ENCODE measurements at places on chromosomes 11 and 22.

DNA sequence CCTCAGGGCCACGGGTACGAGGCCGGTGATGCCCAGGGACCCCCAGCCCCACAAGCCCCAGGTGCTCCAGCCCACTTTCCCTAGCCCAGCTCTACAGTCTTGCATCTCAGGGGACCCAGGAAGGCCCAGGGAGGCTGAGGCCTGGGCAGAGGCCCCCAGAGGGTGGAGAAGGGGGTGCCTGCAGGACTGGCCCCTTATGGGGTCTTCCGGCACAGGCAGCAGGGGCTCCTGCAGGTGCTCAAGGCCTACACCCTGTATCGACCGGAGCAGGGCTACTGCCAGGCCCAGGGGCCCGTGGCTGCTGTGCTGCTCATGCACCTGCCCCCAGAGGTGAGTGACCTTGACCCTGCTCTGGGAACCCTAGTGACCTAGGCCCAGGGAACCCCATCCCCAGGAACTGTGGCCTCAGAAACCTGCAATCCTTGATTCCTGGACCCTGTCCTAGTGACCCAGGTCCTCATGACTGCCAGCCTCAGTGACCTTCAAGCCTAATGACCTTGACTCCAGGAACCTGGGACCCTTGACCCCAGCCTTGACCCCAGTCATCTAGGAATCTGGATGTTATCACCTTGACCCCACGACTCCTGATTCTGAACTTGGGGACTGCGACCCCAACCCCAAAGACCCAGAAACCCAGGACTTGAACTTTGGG lies 1.9 kb downstream of the TBC1D10C start:
- DNase-seq = no peak

GRCh38 chr11:32200136-32200847 lies 109.4 kb downstream of the RCN1 start:
- DNase-seq = no peak

DNA sequence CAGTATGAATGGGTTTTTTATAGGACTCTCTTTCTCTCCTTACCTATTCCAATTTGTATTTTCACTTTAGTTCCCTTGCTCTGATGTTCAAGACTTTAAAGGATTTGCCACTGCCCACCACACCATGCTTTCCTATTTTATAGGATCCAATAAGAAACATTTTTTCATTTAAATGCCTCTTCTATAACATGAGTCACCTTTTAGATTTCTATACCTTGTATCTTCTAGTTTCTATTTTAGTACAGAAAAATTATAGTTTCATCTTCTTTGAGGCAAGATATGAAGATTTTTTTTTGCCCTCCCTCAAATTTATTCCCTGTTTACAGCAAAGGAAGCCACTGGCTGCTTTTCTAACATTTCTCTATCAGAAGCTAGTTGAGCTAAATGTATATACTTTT lies 76.8 kb downstream of the ARFGAP2 start:
- no peak for DNase-seq

DNA sequence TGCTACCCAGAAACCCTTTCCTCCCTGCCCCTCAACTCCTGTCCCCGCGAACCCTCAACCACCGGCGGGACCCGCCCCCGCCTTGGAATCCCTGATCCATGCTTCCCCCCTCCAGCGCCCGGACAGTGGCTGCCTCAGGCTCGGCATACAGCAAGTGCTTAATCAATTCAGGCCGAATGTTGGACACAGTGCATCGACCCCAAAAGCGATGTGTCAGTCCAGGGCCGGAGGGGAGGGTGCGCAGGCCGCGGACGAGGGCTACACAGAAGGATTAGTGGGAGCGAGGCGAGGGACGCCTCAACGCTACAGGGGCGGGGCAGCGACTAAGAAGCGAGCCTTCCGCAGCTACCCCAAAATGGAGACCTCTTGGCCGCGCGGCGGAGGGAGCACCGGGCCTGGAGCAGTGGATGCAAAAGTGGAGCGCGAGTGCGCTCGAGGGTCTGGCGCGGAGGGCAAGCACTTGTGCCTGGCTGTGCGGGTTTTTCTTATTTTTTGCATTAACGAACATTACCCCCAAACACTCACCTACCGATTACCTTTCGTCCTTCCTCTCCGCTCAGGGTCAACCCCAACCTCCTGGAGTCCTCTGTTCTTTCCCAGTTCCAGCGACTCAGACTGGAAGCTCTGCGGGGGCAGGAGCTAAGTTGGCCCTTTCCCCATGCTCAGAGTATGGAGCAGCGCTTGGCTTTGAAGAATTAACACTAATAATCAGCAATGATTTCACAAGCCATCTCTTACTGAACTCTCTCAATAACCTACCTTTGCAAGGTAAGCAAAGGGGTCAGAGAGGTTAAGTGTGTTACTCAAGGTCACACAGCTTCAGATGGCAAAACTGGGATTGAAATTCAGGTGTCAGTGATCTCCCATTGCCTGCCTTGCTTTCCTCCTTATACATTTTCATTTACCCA lies 30.0 kb upstream of the WNT11 start:
- DNase-seq = no peak

- DNase-seq = no peak
Measured at GRCh38 chr22:24948356-24949202, 2.1 kb upstream of the LHFPL7 start.

DNA sequence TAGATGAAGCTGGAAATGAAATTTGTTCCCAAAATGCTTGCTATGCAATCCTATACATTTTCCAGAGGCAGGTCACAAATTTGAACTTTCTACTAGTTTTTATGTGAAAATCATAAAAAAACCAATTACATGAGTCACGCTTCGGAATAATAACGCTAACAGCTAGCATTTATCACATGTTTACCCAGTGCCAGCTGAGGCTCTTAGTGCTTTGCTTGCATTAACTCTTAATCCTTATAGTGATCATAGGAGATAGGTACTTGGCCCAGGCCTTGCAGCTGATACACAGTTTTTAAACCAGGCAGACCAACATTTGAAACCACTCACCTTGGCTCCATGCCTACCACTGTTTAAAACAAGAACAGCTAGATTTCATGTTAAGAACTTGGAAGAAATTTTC lies 131.8 kb upstream of the RAG2 start:
- DNase-seq = no peak

GRCh38 chr22:37374571-37374970 lies 52.7 kb downstream of the ELFN2 start:
- DNase-seq = no peak

GRCh38 chr11:68306636-68307035 lies 5.8 kb upstream of the LRP5 start:
- no peak for DNase-seq

- DNase-seq = no peak
Measured at GRCh38 chr22:38109371-38110001, 998 bp downstream of the BAIAP2L2 start.

- DNase-seq = peak; percentile 89
Measured at GRCh38 chr11:72333661-72334060, 89.7 kb upstream of the PHOX2A start.

DNA sequence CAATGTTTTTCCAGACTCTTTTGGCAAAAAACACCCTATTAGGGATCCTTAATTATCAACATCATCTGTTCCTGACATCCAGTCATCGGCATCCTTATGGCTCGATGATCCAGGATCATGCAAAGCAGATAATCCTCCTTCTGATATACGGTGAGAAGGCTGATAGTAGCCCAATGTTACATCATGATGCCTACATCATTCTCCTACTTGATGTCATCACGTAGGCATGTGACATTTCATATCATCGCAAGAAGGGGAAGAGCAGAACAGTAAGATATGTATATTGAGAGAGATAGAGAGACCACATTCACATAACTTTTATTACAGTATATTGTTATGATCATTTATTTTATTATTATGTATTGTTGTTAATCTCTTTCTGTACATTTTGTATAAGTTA lies 168.6 kb downstream of the ADAMTS15 start:
- no peak for DNase-seq

- DNase-seq = no peak
Measured at GRCh38 chr11:4643076-4643475, 706 bp upstream of the OR51E1 start.

DNA sequence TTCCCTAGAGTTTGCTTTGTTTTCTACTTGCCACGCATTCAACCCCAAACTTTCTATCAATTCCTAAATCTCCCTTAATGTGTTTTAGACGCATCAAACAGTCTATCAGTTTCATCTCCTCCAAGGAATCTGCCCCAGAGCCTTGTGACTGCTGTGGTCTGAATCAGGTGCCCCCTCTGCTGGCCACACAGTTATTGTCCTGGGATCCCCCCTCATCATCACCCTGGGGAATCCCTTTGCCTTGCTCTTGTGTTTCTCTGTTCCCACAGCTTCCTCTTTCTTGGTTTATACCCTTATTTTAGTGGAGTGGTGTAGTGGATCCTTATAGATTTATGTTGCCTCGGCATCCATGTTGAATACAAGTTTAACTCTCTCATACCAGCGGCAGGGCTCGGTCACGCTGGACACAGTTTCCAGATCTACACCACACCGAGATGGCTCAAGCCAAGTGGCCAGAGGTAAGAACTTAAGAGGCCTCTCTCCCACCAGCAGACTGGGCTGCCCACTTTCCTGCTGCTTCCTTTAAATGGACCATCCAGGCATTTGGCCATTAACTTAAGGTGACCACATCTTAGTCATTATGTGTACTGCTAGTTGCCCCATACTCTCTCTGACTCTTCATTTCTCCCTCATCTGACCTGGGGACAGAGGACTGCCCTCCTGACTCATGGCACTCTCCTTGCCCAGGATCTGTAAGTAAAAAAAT lies 8.2 kb downstream of the UPB1 start:
- peak; percentile 76 for DNase-seq

GRCh38 chr22:32701034-32701433 lies 100.5 kb upstream of the TIMP3 start:
- no peak for DNase-seq

DNA sequence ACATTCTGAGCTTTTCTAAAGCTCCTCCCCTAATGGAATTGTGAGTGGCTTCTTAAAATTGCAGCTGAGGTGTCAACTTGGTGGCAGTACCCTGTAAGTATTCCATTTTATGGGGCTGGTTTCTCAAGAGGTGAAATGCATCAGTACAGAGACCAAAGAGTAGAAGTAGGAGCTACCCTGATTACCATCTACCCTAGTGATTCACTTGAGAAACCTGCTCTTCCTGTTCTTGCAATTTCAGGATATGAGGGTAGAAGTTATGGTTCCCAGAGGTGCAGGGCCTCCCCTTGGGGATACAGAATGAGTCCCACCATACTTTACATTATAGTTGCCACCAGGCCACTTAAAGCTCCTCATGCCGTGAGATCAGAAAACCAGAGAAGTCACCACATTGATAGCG lies 944.6 kb downstream of the OPCML start:
- DNase-seq = no peak

DNA sequence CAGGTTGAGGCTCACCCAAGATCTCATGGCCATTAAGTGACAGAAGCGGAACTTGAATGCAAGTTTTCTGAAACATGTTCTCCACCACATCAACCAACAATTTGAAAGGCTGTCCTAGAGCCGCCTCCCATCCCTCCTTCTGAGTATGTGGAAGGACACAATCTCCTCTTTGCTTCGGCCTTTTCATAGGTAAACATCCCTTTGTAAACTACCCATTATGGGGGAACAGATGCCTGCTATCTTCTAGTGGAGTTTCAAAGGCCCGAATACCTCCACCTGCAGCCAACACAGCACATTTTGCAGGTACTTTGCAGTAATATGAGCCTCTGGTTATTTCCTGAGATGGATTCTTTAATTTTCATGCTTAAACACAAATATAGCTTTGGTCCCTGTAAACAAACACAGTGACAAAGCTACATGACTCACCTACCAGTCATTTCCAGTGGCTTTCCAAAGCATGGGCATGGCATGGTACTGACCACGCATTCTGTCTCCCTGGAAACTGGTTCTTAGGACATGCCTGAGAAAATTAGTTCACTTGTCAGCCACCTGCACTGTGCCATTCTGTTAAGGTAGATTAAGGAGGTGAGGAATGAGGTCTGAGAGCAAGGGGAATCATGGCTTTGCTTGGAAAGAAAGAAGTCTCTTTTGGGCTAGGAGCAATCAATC lies 60.2 kb downstream of the EHF start:
- DNase-seq = no peak

- no peak for DNase-seq
Measured at GRCh38 chr11:68106165-68106940, 14.8 kb downstream of the CHKA start.

- DNase-seq = no peak
Measured at GRCh38 chr22:43078522-43078921, 10.7 kb downstream of the TTLL1 start.

DNA sequence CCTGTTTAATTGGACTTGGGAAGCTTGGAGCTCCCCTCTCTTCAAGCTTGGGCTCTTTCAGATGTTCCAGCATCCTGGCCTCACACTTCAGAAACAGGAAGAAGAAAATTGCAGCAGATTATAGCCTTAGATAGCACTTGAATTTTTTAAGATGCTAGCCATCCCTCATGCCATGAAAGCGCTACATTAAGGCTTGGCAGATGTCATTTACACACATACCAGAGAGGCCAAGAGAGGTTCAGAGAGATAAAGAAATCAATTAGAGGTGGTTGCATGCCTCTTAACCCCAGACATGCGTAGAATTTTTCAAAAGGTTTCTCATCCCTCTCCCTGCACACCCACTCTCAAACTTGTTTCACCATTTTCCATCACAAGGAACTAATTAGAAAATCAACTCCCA lies 31.9 kb upstream of the DBX1 start:
- DNase-seq = no peak

DNA sequence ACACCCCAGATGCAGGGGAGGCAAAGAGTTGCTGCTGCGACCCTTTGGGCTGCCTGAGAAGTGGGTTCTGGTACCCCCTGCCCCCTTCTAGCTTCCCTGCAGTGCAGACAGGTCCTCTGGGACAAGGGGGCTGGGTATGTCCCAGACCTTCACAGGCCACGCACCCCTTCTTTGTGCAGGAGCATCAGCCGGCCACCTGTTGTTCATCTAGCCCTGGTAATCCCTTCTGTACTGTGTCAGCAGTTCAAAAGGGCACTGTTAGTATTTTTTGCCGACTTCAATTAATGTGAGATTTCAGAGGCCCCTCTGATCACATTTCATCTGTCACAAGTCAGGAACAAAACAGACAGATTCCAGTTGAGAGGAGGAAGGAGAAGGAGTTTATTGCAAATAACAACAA lies 49.9 kb downstream of the ALX4 start:
- DNase-seq = no peak

DNA sequence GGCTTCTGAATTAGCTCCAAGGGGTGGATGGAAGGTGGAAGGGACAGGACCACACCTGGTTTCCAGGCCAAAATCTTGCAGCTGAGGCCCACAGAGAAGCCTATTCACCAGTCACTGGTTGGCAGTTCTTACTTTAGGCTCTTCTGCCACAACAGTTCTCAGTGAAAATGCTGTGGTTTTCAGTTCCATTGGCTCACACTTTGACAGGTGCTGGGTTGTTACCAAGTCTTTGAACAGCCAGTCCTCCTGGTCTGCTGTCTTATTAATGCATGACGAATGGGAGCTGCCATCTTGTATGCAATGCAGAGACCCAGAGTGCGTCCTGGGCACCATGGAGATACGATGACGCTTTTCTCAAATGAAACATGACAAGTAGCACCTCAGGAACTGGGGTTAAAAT lies 232.0 kb upstream of the ZBED5 start:
- no peak for DNase-seq

DNA sequence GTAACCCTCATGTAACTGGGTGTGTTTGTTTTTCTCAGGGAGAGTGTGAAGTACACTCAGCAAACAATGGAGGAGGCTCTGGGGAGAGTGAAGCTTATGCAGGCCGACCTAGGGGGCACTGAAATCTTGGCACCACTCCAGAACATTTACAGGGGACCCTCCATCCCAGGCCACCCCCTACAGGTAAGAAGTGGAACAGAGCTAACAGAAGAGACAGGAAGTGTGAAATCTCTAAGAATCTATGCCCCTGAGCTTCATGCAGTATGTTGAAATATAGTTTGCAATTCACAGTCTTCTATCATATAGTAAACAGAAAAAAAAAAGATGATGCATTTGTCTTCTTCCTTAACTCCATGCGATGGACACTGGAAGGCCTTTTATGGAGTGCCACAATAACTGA lies 8.4 kb downstream of the VWA5A start:
- no peak for DNase-seq

Measured in activated CD8-positive, alpha-beta memory T cell treated with anti-CD3 and anti-CD28 coated beads, Interleukin-2, amount 10 ng/mL, durations not matched to agents 7 days and 5 days (primary cell).